ENCODE measurements at places on chromosomes 7 and 10.

- DNase-seq: no peak
Observed at GRCh38 chr7:144821067-144821466, 14.8 kb downstream of the TPK1 start.

DNA sequence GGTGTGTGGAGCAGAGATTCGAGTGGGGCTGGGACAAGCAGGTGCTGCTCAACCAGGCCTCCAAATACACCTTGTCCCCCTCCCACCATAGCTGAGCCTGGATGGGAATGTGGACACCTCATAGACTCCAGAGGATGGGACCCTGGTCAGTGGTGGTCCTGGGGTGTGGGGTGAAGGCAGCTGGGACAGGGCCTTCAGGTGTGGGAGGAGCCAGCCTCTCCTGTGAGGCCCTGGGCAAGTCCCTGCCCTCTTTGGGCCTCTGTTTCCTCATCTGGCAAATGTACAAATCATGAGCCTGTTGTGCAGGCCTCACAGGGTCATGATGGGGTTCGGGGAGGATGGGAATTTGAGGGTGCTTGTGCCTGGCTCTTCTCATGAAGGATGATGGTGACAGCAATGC is 362.9 kb upstream of the NUPR2 start:
- no peak for DNase-seq

DNA sequence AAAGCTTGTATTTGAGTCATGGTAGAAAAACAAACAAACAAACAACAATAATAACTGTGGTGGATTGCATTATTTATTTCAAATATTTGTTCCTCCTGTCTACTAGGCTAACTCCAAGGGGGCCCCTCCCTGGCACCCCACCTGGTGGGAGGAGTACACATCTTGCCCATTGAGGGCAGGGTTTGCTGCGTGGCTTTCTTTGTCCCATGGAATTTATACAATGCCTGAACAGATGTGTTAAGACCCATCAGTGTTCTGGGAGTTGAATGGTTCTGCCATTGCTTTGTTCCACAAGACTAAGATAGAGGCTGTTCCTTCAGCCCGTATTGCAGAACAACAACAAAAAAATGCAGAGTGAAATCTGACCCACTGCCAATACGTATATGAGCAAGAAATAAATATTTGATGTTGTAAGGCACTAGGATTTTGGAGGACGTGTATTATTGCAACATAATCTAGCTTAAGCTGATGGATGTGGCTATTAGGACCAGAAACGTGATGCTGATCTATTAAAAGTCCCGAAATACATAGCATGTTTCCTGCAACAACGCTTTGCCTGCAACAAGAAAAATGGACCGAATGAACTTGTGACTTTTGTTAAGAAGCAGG is 119.1 kb upstream of the JCAD start:
- DNase-seq: no peak

GRCh38 chr10:113235508-113235907 is 285.5 kb downstream of the TCF7L2 start:
- no peak for DNase-seq

- DNase-seq: no peak
Observed at GRCh38 chr10:21754410-21755011, 220.5 kb downstream of the MLLT10 start.
